ENCODE measurements at places on chromosomes 4 and X.

- H3K36me3 ChIP-seq: no peaks in the 10 kb centered on the region
- no peak for DNase-seq
- no peak overlapping the region for H3K4me3 ChIP-seq
- no peak overlapping the region for H3K27ac ChIP-seq
- H3K4me1 ChIP-seq: no peaks in the 10 kb centered on the region
Measured at GRCh38 chr4:137621056-137621455, 88.8 kb upstream of the PCDH18 start.

GRCh38 chrX:137195991-137196390 is 162.2 kb upstream of the GPR101 start:
- DNase-seq: no peak
- H3K27me3 ChIP-seq: peaks cover 20% of the 10 kb centered on the region
- H3K36me3 ChIP-seq: no peaks in the 10 kb centered on the region
- no peak overlapping the region for H3K4me3 ChIP-seq

DNA sequence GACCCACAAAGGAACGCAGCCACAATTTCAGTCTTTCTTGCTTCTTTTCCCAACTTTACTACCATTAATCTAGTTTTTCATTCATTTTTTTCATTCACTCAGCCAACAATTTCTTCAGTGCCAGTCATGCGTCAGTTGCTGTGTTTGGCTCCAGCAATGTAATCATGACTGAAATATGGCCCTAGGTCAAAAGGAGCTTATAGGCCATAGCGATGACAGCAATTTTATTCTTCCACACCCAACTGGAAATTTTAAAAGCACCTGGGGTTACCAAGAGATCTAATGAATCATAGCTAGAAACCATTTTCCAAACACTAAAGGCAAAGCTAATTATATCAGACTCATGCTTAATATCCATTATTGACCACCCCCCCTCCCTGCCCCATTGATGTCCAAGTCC is 29.8 kb upstream of the C1QTNF7 start:
- peaks cover 24% of the 10 kb centered on the region for H3K4me1 ChIP-seq
- H3K36me3 ChIP-seq: peaks cover 7% of the 10 kb centered on the region
- no peak for DNase-seq
- no peak overlapping the region for H3K4me3 ChIP-seq
- H3K27ac ChIP-seq: no peak overlapping the region

DNA sequence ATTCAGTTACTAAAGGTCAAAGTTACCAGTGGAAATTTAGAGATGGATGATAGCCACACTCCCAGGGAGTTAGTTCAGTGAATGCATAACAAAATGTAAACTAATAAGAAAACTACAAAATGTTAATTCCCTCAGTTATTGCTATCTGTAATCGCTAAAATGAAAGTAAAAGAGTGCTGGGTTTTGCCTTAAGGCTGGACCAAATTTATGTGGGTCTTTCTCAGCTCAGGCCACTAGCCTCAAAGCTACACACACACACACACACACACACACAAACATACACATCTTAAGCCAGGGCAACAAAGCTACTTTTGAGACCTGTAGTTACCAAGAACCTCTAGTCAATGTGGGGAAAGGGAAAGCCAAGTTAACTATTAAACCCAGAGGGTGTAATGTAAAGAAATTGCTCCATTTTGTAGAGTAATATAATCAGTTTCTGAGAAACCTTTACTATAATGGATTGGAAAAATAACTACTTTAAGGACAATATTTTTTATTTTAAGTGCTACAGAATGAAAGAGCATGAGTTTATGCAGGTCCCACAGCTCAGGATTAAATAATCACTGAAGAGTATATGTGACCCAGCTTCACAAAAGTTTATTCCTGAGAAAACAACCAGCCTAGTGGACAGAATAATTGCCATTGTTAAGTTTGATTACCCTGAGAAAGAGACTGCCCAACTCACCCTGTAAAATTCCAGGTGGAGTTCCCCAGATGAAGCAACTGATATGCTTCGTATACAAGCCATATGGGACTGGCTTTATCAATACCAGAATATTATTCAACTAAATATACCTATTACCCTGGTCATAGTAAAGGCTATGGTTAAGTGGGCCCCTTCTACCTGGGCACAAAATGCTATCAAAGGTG is 8.9 kb upstream of the UGT2A3 start:
- no peak for DNase-seq
- H3K27me3 ChIP-seq: no peaks in the 10 kb centered on the region
- no peaks in the 10 kb centered on the region for H3K4me1 ChIP-seq
- no peak overlapping the region for H3K27ac ChIP-seq
- H3K36me3 ChIP-seq: no peaks in the 10 kb centered on the region
- no peak overlapping the region for H3K4me3 ChIP-seq

GRCh38 chr4:5711479-5712184 is 631 bp downstream of the EVC start:
- H3K27me3 ChIP-seq: peaks cover 39% of the 10 kb centered on the region
- H3K27ac ChIP-seq: no peak overlapping the region
- peak overlapping the region; percentile 77 for H3K4me3 ChIP-seq
- H3K36me3 ChIP-seq: peaks cover 3% of the 10 kb centered on the region

DNA sequence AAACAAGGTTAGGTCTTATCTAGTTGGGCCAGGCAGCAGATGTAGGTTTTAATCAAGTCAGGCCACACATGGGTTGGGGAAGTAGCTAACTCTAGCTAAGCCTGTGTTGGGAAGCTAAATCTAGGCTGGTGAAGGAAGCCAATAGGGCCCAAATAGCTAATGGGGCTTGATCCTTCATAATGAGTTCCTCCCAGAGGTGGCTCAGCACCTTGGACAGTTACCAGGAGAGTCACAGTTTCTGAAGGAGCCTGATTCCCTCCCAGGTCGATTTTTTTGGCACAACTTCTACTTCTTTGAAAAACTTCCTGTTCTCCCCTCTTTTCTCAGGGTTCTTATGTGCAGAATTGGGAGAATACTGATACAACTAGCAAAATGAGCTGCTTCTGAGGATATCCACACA is 242.5 kb upstream of the PRPS2 start:
- no peak overlapping the region for H3K4me3 ChIP-seq
- no peaks in the 10 kb centered on the region for H3K36me3 ChIP-seq
- DNase-seq: no peak
- H3K4me1 ChIP-seq: no peaks in the 10 kb centered on the region
- no peaks in the 10 kb centered on the region for H3K27me3 ChIP-seq
- no peak overlapping the region for H3K27ac ChIP-seq

GRCh38 chr4:157739242-157739641 is 433.6 kb downstream of the GASK1B start:
- no peak for DNase-seq
- no peaks in the 10 kb centered on the region for H3K4me1 ChIP-seq
- no peak overlapping the region for H3K4me3 ChIP-seq
- no peaks in the 10 kb centered on the region for H3K27me3 ChIP-seq
- no peak overlapping the region for H3K27ac ChIP-seq

DNA sequence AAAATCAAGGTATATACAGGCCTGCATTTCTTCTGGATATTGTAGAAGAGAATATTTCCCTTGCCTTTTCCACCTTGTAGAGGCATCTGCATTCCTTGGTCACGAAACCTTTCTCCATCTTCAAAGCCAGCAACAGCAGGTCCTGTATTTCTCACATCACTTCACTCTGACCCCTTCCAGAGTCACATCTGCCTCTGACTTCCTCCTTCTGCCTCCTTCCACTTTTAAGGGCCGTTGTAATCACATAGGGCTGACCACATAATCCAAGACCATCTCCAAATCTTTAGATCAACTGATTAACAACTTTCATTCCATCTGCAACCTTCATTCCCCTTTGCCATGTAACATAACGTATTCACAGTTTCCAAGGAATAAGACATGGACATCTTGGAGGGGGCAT is 38.3 kb upstream of the NDP start:
- H3K4me1 ChIP-seq: peaks cover 2% of the 10 kb centered on the region
- DNase-seq: no peak
- no peak overlapping the region for H3K4me3 ChIP-seq
- no peaks in the 10 kb centered on the region for H3K27me3 ChIP-seq
- no peak overlapping the region for H3K27ac ChIP-seq

GRCh38 chr4:39539089-39539611 is 11.9 kb upstream of the UGDH start:
- H3K27me3 ChIP-seq: no peaks in the 10 kb centered on the region
- H3K27ac ChIP-seq: no peak overlapping the region
- no peaks in the 10 kb centered on the region for H3K4me1 ChIP-seq
- DNase-seq: no peak
- no peak overlapping the region for H3K4me3 ChIP-seq
